HuH-7.5 (cell line): ENCODE measurements at places on chromosomes 12 and 14.
A peak's percentile ranks its signal among the peaks of the same experiment; 100 is the strongest.

DNA sequence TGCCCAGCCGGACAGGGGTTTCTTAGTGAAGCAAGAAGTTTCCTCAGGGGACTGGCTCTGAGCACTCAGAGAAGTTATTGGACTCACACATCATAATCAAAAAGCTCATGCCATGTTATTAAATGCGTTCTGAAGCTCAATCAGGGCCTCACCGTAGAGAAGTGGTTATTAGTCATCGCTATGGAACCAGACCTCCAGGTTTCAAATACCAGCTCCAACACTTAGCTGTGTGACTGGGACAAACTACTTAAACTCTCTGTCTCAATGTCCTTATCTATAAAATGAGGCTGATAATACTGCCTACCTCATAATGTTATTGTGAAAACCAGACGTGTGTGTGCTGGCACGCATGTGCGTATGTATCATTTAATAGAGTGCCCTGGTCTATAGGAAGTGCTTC is 7.3 kb downstream of the STAT6 start:
- DNase-seq: no peak

DNA sequence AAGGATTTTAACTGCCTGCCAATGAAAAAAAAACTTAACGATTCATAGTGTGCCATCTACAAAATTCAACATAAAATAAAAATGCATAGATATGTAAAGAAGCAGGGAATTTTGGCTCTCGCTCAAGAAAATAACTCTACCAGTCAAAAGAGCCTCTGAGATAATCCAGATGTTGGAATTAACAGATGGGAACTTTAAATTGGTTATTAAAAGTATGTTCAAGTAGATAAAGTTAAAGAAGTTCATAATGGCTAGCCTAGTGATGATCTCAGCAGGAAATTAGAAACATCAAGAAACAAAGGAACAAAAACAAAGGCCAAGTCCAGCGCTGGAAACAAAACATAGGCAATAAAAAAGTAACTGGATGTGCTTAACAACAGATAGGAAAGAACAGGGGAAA is 23.1 kb downstream of the PIK3C2G start:
- DNase-seq: no peak

DNA sequence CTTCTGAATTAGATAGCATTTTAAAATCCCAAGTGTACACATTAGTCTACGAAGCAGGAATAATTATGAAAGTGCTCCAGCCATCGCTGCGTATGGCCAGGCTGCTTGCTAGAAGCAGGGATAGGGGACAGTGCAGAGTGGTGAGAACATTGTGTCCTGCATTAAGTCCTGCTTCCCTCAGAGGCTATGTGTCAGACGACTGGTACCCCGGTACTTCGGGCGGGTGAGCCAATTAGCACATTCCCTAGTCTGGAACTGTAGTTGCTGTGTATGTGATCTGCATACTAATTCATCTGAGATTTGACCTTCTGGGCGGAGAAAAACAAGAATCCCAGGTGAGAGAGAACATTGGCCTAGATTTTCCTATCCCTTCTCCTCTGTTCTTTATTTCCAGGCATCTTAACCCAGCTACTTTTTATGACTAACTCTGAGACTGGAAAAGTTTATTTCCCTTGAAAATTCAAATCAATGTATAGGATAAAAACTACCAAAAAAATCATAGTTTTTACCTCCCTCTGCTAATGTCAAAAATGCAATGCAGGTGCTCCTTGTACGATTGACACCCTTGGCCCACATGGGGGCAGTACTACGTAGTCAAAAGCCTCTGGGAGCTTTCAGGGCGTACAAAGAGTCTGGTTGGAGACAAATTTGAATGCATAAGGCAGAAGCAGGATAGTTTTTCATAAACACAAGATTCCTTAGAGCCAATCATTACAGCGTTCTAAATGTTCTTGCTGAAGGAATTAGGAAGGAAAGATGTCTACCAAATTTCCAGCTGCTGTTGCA is 764.3 kb downstream of the NOVA1 start:
- peak; percentile 5 for DNase-seq

GRCh38 chr12:53195516-53196420 is 11.3 kb downstream of the ITGB7 start:
- no peak for DNase-seq

DNA sequence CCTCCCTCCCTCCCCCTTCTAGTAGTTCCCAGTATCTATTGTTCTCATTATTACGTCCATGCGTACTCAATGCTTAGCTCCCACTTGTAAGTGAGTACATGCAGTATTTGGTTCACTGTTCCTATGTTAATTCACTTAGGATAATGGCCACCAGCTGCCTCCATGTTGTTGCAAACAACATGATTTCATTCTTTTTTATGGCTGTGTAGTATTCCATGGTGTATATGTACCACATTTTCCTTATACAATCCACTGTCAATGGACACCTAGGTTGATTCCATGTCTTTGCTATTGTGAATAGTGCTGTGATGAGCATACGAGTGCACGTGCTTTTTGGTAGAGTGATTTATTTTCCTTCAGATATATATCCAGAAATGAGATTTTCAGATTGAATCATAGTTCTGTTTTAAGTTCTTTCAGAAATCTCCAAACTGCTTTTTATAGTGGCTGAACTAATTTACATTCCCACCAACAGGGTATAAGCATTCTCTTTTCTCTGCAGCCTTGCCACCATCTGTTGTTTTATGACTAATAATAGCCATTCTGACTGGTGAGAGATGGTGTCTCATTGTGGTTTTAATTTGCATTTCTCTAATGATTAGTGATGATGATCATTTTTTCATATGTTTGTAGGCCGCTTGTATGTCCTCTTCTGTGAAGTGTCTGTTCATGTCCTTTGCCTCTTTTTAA is 17.9 kb upstream of the CLEC7A start:
- DNase-seq: no peak

DNA sequence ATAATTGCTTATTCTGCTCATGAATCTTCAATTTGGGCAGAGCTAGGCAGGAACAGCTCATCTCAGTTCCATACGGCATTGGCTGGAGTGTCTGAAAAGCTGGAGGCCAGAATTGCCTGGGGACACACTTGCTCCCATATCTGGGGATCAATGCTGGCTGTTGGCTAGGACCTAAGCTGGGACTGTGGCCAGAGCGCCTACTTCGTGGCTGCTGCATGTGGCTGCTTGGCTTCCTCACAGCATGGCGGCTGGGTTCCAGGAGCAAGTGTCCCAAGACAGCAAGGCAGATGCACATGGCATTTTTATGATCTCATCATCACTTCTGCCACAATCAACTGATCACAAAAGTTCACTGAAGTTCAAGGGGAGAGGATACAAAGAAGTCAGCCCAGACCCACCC is 200.2 kb downstream of the TTC8 start:
- no peak for DNase-seq

DNA sequence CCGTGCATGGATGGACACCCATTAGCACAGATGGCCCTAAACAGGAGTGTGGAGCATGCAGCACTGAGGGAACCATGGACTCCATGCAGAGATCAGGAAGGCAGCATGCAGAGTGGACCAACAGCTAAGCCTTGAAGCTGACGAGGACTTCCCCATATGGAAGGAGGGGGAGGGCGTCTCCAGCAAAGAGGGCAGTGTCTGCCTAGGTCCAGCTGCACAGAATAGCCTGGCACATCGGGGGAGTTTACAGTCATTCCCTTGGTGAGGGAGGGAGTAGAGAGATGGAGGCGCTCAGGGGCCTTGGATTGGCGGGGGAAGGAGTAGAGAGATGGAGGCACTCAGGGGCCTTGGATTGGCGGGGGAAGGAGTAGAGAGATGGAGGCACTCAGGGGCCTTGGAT is 64.5 kb downstream of the ANKRD9 start:
- no peak for DNase-seq

DNA sequence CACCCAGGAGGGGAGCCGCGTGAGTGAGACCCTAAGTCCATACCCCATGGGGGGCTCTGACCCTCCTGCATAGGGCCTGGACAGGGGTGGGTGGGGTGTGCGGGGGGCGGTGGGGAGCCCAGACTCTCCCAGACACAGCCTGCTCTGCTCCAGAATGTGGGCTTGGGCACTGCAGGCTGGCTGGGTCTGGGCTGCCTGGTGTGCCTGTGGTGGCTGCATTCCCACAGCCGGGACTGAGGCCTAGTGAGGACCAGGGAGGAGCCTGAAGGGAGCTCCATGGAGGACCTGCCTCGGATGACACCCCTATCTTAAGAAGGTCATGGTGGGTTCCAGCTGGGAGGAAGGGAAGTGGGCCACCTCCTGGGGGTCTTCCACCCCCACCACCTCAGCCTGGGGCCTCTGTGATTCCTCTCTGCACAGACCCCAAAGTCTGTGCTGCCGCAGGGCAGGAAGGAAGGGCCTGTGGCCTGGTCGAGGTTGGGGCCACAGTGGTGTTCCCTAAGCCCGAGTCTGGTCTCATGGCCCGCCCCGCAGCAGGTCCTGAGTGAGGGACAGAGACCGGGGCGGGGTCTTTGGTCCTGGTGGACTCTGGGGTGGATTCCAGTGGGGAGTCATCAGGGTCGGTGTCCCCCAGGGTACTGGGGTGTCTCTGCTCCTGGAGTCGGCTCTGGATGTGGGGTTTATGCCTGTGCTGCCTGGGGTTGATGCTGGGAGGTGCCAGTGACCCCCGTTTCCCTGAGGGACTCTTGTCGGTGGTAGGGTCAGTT is 392.3 kb downstream of the TMEM121 start:
- no peak for DNase-seq

DNA sequence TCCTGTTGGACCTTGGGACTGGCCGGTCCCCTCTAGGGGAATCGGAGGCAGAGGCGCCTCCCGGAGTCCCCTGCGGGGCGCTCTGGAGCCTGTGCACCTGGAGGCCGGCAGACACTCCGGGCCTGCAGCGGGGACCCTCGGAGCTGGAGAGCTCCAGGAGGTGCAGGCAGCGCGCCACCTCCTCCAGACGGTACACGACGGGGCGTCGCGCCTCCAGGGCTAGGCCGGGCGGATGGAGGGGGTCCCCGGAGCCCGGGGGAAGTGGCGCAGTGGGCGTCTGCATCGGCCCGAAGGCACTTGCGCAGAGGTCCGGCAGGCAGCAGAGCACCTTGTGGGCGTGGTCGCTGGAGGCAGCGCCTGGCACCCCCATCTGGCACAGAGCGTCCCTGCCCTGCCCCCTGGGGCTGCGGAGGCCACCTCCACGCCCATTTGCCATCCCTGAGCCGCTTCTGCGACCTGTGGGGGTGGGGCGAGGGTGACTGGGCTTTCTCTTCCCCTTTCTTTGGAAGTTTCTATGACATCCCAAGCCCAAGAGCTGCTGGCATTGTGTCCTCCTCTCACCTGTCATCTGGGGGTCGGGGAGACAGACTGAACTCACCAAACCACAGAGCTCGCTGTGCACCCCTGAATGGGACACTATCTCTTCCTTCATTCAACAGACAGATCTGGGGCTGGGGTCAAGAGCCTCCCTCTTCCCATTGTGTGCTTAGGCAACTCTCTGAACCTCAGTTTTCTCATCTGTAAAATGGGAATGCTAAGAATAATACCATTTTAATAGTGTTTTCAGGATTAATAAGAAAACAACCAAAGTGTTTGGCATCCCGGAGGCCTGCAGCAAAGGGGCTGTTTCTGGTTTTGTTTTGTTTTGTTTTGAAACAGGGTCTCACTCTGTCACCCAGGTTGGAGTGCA is 37.5 kb upstream of the CORO1C start:
- DNase-seq: peak; percentile 70

DNA sequence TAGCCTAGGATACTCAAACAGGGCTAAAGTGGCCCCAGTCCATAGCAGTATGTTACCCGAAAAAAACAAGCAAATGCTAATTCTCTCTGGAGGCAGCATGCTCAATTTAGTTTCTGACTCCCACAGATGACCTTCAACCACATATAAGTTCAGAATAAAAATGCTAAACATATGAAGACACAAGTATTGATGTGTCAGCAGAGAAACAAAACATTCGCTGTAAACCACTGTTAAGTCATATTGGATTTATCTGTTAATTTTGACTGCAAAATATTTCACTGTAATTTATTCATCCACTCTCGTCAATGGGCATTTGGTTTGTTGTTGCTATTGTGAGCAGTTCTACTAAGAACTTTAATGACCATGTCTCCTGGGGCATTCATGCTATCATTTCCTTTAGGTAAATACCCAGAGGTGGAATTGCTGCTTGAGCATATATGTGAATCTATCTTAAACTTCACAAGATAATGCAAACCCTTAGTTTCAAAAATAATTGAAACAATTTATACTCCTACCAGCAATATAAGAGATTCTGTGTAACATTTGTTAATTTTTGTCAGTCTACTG is 36.5 kb downstream of the WBP11 start:
- DNase-seq: no peak

GRCh38 chr12:47774663-47775062 is 1.6 kb downstream of the SLC48A1 start:
- no peak for DNase-seq
